ENCODE measurements at places on chromosomes 5 and 9.

- DNase-seq = no peak
Measured at GRCh38 chr9:96009223-96009602, 133.7 kb downstream of the ERCC6L2 start.

- no peak for DNase-seq
Measured at GRCh38 chr9:130487500-130487899, 42.7 kb downstream of the ASS1 start.

- DNase-seq = peak; percentile 59
Measured at GRCh38 chr9:98766586-98766985, 29.8 kb downstream of the ANKS6 start.

GRCh38 chr5:73997960-73998359 is 372.0 kb downstream of the ARHGEF28 start:
- peak; percentile 50 for DNase-seq

GRCh38 chr5:149320791-149321330 is 24.4 kb upstream of the GRPEL2 start:
- DNase-seq = peak; percentile 88

- no peak for DNase-seq
Measured at GRCh38 chr5:131525805-131526204, 109.2 kb downstream of the RAPGEF6 start.

- peak; percentile 92 for DNase-seq
Measured at GRCh38 chr5:107218457-107219193, 452.1 kb downstream of the EFNA5 start.

DNA sequence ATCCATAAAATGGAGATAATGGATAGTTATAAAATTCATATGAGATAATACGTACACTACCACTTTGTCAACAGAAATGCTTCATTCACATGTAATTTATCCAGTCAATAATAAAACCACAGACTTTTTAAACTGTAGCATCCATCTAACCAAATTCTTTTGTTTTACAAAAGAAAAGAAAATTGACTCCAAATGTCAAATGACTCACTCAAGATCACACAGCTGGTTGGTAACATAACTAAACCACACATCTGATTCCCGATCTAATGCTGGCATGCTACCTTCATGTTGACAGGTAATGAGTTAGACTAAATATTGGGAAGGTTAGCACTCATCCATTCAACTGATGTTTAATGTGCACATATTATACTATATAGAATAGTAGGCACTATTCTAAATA is 4.9 kb downstream of the FRMD3 start:
- no peak for DNase-seq

GRCh38 chr5:111367115-111367514 is 142.9 kb downstream of the CAMK4 start:
- DNase-seq = peak; percentile 86

DNA sequence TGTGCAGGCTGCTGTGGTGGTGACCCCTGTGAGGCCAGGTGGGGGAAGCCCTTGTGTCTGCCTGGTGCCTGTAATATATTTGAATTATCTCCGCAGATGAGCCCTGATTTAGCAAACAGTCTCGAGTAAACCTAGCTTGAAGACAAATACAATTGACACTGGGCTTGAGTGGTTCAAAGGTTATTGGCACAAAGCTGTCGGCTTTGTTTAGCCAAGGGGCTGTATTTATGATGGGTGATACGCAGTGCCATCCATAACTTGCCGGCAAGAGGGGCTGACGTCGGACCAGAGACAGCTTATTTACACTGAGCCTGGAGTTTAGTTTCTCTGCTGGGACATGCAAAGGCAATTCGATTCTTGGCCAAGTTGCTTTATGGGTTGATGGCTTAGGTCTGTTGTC is 20.0 kb upstream of the PITX1 start:
- no peak for DNase-seq

- peak; percentile 82 for DNase-seq
Measured at GRCh38 chr9:84169240-84169639, 171.3 kb downstream of the SLC28A3 start.

DNA sequence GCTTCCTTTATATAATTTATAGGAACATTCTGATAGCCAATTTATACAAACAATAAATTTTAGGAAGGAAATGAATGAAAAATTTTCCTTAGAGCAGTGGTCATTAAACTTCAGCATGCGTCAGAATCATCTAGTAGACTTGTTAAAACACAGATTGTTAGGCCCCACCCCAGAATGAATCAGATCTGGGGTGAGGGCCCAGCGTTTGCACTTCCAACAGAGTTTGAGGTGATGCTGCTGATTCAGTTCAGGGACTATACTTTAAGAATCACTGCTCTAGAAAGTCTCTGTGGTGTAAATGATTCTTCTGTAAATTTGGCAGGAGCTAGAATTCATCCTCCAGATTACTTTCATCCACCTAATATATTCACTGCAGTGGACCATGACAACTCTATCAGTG is 80.4 kb downstream of the SLC12A2 start:
- peak; percentile 86 for DNase-seq

GRCh38 chr5:94793113-94793815 is 174.8 kb downstream of the SLF1 start:
- DNase-seq = peak; percentile 33

GRCh38 chr9:123769719-123770118 is 160.2 kb downstream of the DENND1A start:
- DNase-seq = no peak

DNA sequence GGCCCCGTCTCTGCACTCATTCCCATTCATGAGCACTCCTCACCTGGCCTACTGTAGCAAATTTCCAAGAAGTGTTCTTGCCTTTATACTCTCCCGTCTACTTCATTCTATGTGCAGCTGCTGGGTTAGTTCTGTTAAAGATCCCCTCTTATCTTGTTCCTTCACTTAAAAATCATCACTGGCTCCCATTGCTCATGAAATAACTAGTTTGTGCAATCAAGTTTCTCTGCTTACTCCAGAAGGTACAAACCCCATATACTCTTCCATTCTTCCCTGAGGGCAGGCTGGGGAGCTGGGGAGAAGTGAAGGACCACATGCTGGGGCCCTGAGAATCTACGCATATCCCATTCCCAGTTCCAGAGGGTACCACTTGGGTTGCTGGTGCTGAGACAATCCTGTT is 84.4 kb upstream of the KLF9 start:
- DNase-seq = no peak

DNA sequence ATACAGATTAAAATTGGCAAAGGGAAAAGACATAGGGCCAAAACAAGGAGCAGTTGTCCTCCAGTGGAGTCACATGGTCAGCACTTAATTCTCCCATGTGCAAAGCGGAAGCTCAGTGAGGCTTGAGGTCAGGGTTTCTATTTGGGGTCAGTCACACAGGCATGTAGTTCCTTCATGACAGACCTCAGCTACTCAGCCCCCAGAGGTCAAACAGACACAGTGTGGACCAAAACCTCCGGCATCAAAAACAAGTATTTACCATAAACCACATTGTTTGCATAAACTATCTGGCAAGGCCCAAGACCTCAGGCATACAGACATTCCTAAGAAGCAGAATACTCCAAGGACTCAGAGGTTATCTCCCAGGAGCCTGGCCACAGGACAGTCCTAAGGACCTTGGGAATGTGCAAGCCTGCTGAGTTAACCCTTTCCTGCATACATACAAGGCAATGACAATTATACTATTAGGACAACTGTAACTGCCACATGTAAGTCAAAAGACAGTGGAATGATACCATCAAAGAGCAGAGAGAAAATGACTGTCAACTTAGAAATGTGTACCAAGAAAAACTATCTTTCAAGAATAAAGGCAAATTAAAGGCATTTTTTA is 28.7 kb upstream of the FNIP1 start:
- DNase-seq = no peak

- peak; percentile 78 for DNase-seq
Measured at GRCh38 chr9:127318651-127319167, 54.1 kb downstream of the GARNL3 start.
